Activated CD4-positive, alpha-beta T cell treated with anti-CD3 and anti-CD28 coated beads, Interleukin-2, amount 10 ng/mL, durations not matched to agents 24 days and 14 days (primary cell): ENCODE measurements at places on chromosomes 11 and 22. TPM values are rescaled to one million over a fixed set of nuclear protein-coding genes. Genes with fewer than 3 reads are reported as not detected.

Gene MS4A12
- total RNA-seq = not detected in 2 replicates

Gene TENM4
- total RNA-seq = not detected in 2 replicates

Gene CHKB
- total RNA-seq = 83.2 and 84.7 TPM in 2 replicates

GRCh38 chr11:20059587-20060021 lies 100.7 kb downstream of the DBX1 start:
- no peaks in the 10 kb centered on the region for H3K36me3 ChIP-seq
- no peak overlapping the region for H3K4me3 ChIP-seq
- H3K27ac ChIP-seq = no peak overlapping the region
- no peaks in the 10 kb centered on the region for H3K27me3 ChIP-seq
- no peaks in the 10 kb centered on the region for H3K4me1 ChIP-seq

Gene DMC1
- total RNA-seq = 14.2 and 14.3 TPM in 2 replicates

GRCh38 chr22:17580441-17581031 lies 17.2 kb downstream of the SLC25A18 start:
- no peaks in the 10 kb centered on the region for H3K4me1 ChIP-seq
- no peak overlapping the region for H3K27ac ChIP-seq
- no peaks in the 10 kb centered on the region for H3K36me3 ChIP-seq

DNA sequence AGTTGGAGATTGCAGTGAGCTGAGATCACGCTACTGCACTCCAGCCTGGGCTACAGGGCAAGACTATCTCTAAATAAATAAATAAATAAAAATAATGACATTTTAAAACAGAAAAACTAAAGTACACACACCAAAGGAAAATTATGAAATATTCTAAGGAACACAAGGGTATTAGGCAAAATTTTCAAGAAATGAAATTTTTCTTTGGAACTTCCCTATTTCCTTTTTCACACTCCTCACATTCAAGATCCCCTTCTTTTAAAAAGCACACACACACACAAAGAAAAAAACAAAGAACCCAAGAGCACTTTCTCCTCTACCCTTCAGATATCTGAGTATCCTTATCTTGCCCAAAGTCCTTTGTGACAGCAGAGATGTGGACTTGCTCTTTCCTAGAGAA lies 92.8 kb downstream of the CCDC73 start:
- H3K4me1 ChIP-seq = no peaks in the 10 kb centered on the region
- peaks cover 6% of the 10 kb centered on the region for H3K27me3 ChIP-seq
- DNase-seq = no peak

GRCh38 chr11:10591741-10592140 lies 23.3 kb upstream of the LYVE1 start:
- DNase-seq = no peak
- H3K27ac ChIP-seq = no peak overlapping the region
- H3K4me3 ChIP-seq = no peak overlapping the region

- no peaks in the 10 kb centered on the region for H3K36me3 ChIP-seq
- H3K4me1 ChIP-seq = no peaks in the 10 kb centered on the region
- H3K4me3 ChIP-seq = no peak overlapping the region
- no peak for DNase-seq
These were observed 110.9 kb upstream of the BLID start for GRCh38 chr11:122226810-122227379.
